ENCODE measurements at places on chromosomes 7 and 10. TPM values are rescaled to one million over a fixed set of nuclear protein-coding genes. Genes with fewer than 3 reads are reported as not detected.
A peak's percentile ranks its signal among the peaks of the same experiment; 100 is the strongest.

IQUB gene
- total RNA-seq, result 11.7 TPM

- no peak for DNase-seq
Observed at GRCh38 chr7:19665399-19666008, 43.3 kb downstream of the POLR1F start.

BHLHA15 gene
- total RNA-seq, result not detected

DNA sequence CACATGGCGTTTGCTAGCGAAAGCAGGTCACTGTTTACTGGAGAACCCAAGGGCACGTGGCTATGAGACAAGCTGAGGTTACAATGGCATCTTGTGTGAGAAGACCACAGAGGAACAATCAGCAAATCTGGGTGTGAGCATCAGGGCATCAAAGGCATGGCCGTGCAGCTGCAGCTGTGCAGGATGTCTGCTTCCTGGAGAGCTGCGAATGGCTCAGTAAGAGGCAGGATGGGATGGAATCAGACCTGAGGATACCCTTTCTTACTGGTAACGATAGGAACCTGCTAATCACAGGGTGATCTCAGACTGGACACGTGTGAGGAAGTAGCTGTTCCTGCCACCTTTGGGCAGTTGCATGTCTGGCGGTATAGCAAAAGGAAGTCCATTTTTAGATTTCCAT lies 119.5 kb downstream of the RNF216 start:
- peak; percentile 11 for DNase-seq

ZP3 gene
- total RNA-seq, result 0.94 TPM

GRCh38 chr10:101939729-101940128 lies 96.1 kb upstream of the KCNIP2 start:
- no peak for DNase-seq

DNA sequence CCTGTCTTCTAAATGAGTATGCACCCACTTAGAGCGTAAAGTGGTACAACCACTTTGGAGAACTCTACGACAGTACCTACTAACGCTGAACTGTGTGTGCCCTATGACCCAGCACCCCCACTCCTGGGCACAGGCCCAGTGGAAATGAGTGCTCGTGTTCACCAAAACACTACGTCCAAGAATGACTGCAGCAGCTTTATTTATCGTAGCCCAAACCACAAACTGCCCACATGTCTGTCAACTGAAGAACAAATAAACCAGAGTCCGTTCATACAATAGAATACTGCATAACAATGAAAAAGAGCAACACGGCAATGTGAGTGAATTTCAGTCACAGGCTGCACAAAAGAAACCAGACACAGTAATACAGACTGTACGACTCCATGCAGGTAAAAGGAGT lies 35.4 kb downstream of the TLL2 start:
- DNase-seq, result no peak

ACTL6B gene
- not detected for total RNA-seq

DNA sequence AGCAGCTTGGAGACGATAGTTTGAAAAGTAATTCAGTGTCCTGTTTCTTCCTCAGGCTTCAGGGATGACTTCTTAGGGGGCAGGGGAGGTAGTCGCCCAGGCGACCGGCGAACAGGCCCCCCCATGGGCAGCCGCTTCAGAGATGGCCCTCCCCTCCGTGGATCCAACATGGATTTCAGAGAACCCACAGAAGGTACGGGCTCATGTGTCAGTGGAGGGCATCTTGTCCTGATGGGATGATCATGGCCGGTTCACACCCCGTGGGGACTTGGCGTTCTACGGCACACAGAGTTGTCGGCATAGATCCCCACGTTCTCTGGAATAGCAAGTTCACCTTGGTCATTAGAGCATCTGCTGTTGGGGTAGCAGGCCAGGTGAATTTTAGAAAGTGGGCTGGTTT lies 15.1 kb upstream of the LAT2 start:
- no peak for DNase-seq

C10orf71 gene
- total RNA-seq, result not detected

- no peak for DNase-seq
Observed at GRCh38 chr7:19442016-19442785, 266.6 kb downstream of the POLR1F start.

DNA sequence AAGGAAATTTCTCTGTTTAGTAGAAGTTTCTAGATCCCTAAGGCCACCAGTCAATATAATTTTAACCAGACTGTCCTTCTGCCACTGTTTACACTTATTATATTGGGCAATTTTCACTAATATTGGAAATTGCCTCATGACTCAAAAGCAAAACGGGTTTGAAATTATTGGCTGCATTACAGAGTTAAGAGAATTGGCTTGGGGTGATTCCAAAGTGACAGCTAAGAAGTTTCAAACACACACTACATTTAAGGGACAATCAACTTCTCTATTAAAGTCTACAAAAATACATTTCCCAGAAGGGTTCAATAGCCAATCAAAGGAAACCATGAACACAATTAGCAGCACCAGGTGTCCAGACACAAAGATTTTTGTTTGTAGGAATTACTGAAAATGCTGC lies 111.9 kb downstream of the NEBL start:
- DNase-seq, result no peak

DNA sequence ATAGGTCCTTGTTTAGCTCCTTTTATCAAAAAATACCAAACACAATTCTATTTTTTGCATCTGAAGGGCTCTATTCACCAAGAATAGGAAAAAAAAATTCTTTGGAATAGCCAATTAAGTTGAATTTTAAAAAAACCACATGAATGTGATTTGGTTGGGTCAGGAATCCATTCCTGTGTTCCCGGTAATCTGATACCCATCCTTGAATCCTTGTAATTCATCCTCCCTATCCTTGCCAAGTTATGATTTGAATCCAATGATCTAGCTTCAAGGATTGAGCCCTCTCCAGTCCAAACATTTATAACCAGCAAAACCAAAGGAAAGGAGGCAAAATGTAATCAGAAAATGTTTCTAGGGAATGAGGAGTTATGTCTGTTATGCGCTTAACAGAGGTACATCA lies 86.6 kb downstream of the CFAP58 start:
- no peak for DNase-seq

CRHR2 gene
- total RNA-seq, result 0.39 TPM

- DNase-seq, result no peak
Observed at GRCh38 chr7:132292803-132293202, 283.5 kb downstream of the PLXNA4 start.

DNA sequence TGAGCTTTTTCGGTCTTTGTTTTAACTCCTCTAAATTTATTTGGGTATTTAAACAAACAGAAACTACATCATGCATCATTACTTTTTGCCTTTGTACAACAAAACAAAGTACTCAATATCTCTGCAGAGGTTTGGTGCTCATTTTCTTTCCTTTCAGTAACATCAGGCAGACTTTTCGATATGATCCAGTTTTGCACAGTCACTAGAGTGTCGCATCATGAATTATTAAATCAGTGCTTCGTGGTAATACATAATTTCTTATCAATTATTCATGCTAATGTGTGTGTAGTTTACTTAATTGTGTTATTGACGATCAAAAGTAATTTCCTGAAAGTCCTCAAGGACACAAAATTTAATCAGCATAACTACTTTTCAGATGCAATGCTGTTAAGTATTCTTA lies 31.8 kb downstream of the DRGX start:
- no peak for DNase-seq

MMD2 gene
- total RNA-seq, result 0.13 TPM

GRCh38 chr10:79292026-79292766 lies 55.1 kb upstream of the PPIF start:
- no peak for DNase-seq

DNA sequence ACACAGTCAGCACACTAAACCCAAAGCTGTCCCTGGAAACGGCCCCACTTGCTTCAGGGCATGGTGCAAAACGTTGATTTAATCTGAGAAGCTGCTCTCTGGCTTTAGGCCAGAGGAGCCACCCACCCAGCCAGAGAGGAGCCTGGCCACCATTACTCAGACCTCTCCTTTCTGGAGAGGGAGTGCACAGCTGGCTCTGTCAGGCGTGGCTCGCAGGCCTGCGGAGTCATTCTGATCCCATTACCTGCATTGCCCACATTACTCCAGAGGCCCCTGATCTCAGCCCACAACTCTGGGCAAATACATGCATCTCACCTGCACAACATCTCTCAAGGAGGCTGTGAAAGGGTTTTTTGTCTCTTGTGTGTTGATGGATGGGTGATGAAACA lies 370.0 kb upstream of the IGFBP3 start:
- no peak for DNase-seq

DNA sequence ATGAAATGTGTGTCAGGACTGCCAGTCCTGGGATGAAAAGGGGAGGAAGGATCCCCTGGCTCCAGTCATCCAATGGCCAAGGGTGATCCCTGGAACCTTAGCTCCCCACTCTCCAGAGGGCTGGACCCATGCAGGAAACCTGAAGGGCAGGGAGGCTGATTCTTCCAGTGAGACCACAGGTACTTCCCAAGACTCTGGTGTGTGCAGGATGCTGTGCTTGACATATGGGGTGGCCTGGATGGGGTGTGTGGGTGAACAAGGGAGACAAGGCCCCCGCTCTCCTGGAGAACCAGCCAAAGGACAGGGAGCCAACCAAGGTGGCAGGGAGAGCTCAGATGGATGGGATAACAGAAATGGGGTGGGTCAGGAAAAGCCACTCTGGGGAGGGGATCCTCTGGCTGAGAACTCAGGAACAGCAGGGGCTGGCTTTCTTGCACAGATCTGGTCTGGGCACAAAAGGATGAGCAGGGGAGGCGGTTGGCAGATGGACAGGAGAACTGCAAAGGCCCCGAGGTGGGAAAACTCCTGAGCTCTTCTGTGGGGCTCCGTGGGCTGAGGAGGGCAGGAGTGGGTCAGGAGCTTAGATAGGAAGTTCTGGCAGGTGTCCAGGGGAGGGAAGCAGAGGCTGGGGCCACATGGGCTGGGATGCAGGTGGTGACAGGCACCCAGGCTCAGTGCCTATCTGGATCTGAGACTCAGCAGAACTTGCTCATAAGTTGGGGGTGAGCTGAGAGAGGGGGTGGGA lies 100.6 kb downstream of the ARHGAP22 start:
- DNase-seq, result no peak

GRCh38 chr10:61304746-61305145 lies 148.4 kb downstream of the TMEM26 start:
- DNase-seq, result no peak

DNA sequence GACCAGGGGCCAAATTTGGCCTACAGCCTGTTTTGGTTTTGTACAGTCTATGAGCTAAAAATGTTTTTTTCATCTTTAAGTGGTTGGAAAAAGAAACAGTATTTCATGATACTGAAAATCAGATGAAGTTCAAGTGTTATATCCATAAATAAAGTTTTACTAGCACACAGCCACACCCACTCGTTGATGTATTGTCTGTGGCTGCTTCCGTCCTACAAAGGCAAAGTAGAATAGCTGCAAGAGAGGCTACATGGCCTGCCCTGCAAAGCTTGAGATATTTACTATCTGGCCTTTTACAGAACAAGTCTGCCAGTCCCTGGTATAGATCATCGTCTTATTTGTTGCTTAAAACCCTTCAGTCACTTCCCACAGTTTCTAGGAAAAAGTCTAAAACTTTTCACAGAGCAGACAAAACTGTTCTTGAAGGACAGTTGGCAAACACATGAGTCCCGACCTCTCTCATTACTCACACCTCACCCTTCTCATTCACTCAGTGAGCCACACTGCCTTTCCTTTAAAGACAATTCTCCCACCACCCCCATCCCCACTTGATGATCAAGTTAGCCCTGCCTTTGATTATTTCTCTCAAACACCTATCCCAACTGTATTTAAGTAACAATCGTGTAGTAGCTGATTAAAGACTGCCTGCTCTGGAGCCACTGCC lies 9.9 kb downstream of the RHEB start:
- DNase-seq, result no peak

SPDYE5 gene
- total RNA-seq, result not detected

Measured in thyroid gland (tissue), 4 donors.